ENCODE measurements at places on chromosomes 4 and X.

DNA sequence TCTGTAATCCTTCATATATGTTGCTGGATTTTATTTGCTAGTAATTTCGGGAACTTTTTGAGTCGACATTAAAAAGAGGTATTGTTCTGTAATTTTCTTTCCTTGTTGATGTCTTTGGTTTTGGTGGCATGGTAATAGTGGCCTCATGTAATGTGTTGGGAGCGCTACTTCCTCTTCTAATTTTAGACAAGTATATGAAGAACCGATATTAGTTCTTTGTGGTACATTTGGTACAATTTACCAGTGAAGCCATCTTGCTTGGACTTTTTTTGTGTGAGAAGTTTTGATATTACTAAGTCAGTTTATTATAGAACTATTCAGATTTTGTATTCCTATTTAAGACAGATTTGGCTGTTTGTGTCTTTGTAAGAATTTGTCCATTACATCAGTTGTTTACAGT is 669.2 kb upstream of the AADAT start:
- DNase-seq, result no peak

DNA sequence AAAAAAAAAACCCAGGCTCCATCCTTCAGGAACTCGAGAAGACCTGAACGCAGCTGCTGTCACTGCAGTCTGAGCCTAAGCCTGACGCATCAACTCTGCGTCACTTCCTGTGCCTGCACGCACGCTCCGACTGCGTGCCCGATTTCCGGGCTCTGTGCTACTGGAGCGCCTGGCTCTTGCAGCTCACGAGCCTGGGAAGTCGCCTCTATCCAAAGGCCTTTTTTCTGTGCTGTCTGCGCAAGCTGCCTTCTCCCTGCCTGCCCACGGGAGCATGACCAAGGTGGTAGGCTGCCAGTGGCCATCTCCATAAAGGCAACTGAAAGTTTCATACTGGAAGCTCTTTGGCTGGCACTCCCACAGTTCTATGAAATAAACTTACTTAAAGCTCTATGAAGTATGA is 9.9 kb upstream of the GASK1B start:
- no peak for DNase-seq

GRCh38 chr4:34245276-34245675 is 1999.0 kb downstream of the ARAP2 start:
- no peak for DNase-seq

GRCh38 chr4:169958629-169959028 is 67.6 kb downstream of the MFAP3L start:
- DNase-seq, result no peak

DNA sequence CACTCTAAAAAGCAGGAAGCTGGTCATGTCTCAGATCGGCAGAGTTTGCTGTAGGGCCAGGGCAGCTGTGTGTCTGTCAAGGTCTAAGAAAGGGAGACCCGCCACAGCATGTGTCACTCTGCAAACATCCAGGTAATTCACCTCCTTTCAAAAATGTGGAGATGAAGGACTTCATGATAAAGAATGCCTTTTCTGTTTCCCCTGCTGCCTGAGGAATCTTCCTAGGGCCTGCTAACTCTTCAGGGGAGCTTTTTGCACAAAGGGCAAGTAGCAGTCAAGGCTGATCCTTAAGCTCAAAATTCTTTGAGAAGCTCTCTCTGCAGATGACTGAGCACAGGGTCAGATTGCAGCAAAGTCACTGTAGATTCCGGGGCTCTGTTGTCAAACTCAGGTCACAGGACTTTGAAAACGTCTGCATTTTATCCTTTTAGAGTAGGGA is 21.1 kb downstream of the RASL11B start:
- no peak for DNase-seq

DNA sequence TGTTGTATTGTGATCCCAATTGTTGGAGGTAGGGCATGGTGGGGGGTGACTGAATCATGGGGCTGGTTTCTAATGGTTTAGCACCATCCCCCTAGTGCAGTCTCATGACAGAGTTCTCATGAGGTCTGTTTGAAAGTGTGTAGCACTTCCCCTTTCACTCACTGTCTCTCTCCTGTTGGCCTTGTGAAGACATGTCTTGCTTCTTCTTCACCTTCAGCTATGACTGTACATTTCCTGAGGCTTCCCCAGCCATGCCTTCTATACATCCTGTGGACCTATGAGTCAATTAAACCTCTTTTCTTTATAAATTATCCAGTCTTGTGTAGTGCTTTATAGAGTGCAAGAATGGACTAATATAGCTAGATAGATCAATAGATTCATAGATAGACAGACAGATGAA is 230.0 kb downstream of the MAGEE1 start:
- no peak for DNase-seq

DNA sequence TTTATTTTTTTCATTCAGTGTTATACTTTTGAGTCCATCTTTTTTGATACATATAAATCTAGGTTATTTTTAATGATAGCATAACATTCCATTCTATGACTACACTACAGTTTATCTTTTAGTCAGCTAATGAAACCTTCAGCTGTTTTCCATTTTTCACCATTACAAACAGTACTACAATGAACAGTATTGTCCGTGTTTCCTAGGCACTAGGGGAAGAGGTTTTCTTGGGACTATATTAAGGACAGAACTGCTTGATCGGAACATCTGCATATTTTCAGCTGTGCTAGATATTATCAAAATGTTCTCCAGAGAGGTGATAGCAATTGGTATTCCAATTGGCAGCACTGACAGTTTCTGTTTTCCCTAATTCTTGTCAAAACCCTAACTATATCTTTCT is 44.3 kb upstream of the HCCS start:
- DNase-seq, result no peak

GRCh38 chr4:37662251-37662650 is 23.9 kb downstream of the RELL1 start:
- no peak for DNase-seq

GRCh38 chr4:177569434-177569833 is 127.2 kb upstream of the AGA start:
- DNase-seq, result no peak

DNA sequence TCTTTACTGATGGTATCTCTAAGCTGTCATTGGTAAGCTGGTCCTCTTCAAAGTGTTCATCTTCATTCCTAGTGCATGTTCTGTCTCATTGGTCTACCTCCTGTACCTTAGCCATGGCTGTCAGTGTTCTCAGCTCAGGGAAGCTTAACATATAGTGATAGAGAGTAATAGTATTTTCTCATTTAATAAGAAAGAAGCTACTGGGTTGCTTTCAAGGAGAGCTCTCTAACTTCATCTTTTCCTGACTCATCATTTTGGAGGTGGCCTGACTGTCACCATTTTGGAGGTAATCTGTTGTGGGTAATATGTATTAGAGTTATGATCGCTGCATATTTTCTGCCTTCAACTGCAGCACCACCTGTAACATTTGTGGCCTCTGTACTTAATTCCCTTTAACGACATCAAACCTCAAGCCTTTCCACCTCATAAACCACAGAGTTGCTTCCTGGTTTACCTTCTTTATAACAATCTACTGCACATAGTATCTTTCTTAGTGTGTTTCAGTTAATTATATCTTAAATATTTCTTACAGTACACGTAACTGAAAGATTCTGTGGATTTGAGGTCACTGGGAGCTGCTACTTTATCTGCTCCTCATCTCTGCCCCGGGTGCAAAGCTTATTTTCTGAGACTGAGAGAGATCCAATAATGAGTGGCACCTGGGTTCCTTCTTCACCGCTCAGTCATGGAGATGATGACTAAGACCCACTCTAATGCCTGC is 474.0 kb upstream of the TECRL start:
- no peak for DNase-seq

- no peak for DNase-seq
Measured at GRCh38 chr4:123744664-123745290, 348.2 kb downstream of the SPRY1 start.

GRCh38 chr4:1419708-1420107 is 13.5 kb upstream of the NKX1-1 start:
- no peak for DNase-seq

GRCh38 chrX:39811376-39811775 is 286.4 kb downstream of the BCOR start:
- DNase-seq, result no peak

DNA sequence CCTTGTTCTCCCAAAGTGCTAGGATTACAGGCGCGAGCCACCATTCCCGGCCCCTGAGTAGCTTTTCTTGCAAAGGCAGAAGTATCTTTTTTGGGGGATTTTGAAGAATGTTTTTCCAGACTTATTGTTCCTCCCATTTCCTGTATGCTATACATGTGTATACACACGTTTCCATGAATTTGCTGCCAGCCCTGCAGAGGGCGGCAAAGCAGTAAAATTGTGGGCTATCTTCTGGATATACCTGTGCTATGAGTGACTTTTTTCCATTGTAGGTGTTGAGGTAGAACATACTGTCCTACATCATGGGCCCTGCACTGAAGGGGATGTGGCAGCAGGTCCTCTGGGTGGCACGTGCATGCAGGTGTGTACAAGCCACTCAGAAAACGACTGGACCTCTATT is 16.9 kb upstream of the MED28 start:
- DNase-seq, result no peak

DNA sequence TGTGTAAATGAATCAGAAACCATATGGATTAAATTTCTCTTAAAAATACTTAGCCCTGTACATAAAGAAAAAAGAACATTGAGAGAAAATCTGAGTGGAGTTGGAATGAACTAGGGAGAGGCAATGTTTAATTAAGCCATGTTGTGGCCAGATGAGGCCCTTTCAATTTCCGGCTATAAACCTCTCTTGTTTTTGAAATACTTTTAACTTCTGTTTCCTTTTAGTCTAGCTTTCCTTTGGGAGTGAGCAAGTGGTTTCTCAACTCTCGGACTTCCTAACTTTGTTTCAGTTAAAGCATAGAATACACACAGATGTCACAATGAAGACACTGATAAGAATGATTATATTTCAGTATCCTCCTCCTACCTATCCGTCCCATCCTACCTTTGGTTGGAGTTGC is 197.2 kb downstream of the ARHGAP24 start:
- DNase-seq, result no peak

- DNase-seq, result no peak
Measured at GRCh38 chr4:124092101-124092500, 620.4 kb downstream of the ANKRD50 start.

GRCh38 chr4:78542373-78542772 is 9.2 kb upstream of the ANXA3 start:
- no peak for DNase-seq

- DNase-seq, result no peak
Measured at GRCh38 chr4:147088146-147088545, 142.5 kb upstream of the TTC29 start.

DNA sequence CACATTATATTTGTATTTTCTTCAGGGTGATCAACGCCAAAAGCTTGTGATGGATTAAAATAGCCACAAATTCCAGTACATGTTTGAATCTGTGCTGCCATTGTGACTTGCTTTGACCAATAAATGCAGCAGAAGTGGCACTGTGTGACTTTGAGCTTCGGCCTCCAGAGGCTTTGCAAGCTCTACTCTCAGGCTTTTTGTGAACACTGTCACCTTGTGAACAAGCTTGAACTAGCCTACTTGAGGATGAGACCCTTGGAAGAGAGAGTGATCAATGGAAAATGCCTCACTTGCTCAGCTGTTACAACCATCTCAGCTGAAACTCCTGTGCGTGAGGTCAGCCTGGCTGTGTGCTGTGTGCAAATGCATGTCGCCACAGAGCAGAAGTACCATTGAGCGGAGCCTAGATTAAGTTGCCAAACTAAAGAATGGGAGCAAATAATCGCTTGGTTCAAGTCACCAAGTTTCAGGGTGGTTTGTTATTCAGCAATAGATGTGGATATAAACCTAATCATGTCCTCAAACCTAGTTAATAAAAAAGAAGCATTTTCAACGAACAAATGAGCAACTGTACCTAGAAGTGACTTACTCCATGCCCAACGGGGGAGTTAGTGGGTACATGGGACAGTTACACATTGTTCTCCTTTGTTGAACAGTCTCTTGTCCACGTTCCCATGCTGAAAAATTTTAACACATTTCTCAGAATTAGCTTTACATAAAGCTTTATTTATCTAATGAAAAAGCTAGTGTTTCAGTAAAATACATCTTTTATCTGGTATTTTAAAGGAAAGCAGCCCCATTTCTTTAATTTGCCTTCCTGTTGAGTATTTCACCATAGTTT is 23.5 kb downstream of the NOA1 start:
- no peak for DNase-seq

DNA sequence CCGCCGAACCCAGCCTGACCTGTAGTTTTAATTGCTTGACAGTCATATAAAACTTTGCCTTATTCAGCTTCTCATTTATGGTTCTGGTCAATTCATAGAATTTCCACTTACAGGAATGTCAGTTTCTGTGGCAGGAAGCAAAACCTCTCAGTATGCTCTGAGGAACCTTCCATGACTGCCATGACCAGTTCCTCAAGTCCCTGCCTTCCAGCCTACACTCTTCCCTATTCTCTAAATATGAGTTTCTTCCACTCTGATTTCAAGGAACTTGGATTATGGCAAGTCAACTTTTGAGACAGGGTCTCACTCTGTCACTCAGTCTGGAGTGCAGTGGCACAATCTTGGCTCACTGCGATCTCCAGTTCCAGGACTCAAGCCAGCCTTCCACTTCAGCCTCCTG is 26.0 kb upstream of the NSUN7 start:
- no peak for DNase-seq

DNA sequence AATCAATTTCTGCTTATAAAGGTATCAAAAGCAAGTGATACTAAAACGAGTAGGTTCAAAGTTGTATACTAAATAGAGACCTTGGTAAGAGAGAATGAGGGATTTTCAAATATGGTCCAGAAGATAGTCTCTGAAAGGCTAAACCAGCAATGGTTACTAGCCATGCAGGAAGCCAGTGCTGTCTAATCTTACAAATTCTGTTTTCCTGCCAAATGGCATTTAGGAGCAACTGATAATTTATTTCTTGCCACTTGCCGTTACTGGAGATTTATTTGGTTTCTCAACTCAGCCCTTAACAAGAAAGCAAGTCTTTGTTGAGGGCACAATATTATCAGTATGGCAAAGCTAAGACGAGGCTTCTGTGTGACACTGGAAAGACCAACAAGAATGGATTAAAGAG is 47.2 kb downstream of the MAP7D3 start:
- no peak for DNase-seq
